ENCODE measurements at places on chromosomes 7 and 10.

GRCh38 chr10:58480321-58480720 is 32.4 kb upstream of the BICC1 start:
- DNase-seq = no peak

DNA sequence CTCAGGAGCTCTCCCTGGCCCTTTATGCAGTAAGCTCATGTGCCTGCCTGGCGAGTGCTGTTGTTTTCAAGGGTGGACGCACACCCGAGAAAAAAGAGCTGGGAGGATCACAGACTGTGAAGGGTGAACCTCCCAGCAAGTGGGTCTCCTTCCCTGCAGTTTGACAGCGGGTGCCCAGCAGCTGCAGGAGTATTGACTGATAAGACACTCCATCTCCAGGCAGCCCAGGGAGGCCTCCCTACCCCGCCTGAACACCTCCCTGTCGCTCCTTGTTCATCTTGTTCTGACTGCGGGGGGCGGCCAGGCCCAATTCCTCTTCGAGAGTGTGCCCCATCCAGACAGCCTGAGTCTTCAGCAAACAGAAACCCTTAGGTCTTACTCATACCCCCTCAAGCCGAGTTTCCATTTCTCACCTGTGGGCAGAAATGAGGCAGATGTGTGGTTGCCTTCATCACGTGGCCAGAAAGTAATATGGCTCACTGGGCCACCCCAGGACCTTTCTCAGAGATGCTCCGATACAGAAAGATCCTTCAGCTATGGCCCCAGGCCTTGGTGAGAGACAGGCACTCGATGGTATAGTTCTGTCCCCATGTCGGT is 17.2 kb downstream of the MDH2 start:
- no peak for DNase-seq

DNA sequence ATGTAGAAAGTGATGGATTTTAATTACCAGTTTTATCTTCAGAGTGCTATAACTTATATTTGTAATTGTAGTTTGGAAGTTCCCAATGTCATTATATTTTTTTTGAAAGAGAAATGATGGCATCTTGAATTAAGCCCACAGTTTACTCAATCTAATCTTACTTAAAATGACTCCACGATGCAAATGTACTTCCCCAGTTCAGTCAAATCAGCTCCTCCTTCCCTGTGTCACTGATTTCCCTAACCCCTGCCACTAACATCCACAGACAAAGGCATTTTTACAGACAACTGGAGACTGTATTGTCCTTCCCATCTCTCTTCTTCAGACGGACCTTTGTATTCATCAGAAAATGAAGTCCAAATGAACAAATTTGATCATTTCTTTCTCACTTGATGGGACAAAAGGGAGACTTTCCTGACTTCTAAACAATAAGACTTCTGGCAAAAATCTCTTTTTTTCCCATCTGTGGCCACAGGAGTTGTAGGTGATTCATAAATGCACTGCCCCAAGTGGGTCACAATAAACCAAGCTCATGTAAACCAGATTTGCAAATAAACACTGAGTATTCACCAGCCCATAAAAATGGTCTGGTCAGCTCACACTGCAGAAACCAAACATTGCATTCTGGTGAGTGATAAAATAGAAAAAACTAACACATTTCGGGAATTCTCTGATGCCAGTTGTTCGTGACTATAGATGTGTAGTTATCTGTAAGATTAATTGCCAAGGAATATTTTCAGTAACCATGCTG is 162.9 kb downstream of the FANK1 start:
- no peak for DNase-seq

GRCh38 chr10:110733218-110733952 is 89.2 kb downstream of the RBM20 start:
- DNase-seq = no peak

GRCh38 chr7:138690495-138690894 is 10.7 kb downstream of the SVOPL start:
- no peak for DNase-seq

- no peak for DNase-seq
These were observed 31.5 kb downstream of the PRSS2 start for GRCh38 chr7:142802301-142802700.

DNA sequence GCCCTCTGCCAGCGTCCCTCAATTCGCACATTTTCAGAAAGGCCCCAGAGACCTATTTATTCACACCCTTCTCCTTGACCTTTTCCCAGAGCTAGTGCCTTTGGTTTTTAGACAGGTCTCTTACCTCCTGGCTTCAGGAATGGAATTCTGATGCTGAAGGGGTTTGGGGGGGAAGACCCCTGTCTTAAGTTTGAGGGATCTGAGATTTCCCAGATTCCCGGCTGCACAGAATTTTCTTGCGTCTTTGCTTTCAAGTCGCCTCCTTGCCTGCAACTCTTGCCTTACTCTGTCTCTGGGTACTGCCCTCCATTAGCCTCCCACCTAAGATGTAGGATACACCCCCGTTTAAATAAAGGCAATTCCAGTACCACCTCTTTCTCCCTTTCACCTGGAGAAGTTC is 1.9 kb downstream of the GATA3 start:
- DNase-seq = no peak

GRCh38 chr7:22364900-22365299 is 7.9 kb upstream of the RAPGEF5 start:
- DNase-seq = no peak

DNA sequence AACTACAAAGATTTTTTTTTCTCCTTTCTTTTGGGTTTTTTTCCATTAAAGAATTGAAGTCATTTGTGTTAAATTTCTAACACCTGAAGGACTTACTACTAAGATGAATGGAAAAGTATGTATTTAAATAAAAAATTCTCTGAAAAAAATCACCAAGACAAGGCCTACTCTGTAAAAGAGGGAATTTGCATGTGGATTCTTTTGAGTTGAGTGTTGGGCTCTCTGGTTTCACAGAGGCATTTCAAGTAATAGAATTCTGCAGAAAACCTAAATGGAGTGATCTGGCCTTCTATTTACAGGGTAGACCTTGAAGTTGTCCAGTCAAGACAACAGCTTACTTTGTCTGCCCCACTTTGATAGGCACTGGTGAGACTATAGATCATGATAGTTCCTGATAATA is 4.1 kb downstream of the LRRC17 start:
- no peak for DNase-seq
